Psoas muscle (tissue), 8 donors: ENCODE measurements at places on chromosomes 5 and 9.

DNA sequence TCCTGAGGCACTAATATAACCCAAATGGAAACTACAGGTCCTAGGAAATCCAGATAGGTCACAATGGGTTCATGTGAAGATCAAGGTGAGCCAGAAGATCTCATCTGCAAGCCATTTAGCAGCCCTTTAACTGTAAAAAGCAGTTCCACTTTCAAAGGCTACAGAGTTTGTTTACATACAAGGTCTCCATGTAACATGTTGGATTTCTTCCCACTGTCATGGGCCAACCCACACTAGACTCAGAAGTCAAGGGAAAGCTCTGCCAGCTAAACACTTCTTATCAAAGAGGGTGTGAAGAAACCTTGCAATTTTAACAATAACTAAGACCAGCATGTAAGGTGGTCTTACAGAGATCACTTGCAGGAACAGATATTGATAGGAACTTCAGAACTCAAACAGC is 3.8 kb upstream of the CTNNAL1 start:
- no peak overlapping the region for H3K27ac ChIP-seq
- peaks cover 22% of the 10 kb centered on the region for H3K4me1 ChIP-seq
- H3K36me3 ChIP-seq = no peaks in the 10 kb centered on the region
- H3K4me3 ChIP-seq = no peak overlapping the region
- no peak for DNase-seq

GRCh38 chr9:83013867-83014605 is 48.9 kb downstream of the RASEF start:
- H3K27ac ChIP-seq = no peak overlapping the region
- H3K4me3 ChIP-seq = no peak overlapping the region
- no peak for DNase-seq
- no peaks in the 10 kb centered on the region for H3K4me1 ChIP-seq
- no peaks in the 10 kb centered on the region for H3K27me3 ChIP-seq

- H3K4me1 ChIP-seq = no peaks in the 10 kb centered on the region
- no peak overlapping the region for H3K27ac ChIP-seq
- H3K4me3 ChIP-seq = no peak overlapping the region
- DNase-seq = no peak
Observed at GRCh38 chr9:16434526-16434925, 435.9 kb downstream of the BNC2 start.

GRCh38 chr9:112881331-112881730 is 9.3 kb downstream of the SLC46A2 start:
- DNase-seq = no peak
- H3K27me3 ChIP-seq = no peaks in the 10 kb centered on the region
- no peak overlapping the region for H3K27ac ChIP-seq
- no peaks in the 10 kb centered on the region for H3K36me3 ChIP-seq
- H3K4me1 ChIP-seq = no peaks in the 10 kb centered on the region

GRCh38 chr5:128667152-128667551 is 129.1 kb upstream of the FBN2 start:
- H3K4me1 ChIP-seq = no peaks in the 10 kb centered on the region
- no peak for DNase-seq
- H3K36me3 ChIP-seq = no peaks in the 10 kb centered on the region
- no peak overlapping the region for H3K27ac ChIP-seq
- no peaks in the 10 kb centered on the region for H3K27me3 ChIP-seq

GRCh38 chr5:171541341-171541776 is 121.9 kb downstream of the FGF18 start:
- peaks cover 6% of the 10 kb centered on the region for H3K4me1 ChIP-seq
- peak overlapping the region; percentile 16 for H3K27ac ChIP-seq
- peak; percentile 39 for DNase-seq
- H3K36me3 ChIP-seq = no peaks in the 10 kb centered on the region
- H3K27me3 ChIP-seq = no peaks in the 10 kb centered on the region
- H3K4me3 ChIP-seq = no peak overlapping the region

GRCh38 chr5:67029481-67029880 is 167.1 kb downstream of the CD180 start:
- H3K36me3 ChIP-seq = no peaks in the 10 kb centered on the region
- no peak overlapping the region for H3K27ac ChIP-seq
- H3K4me3 ChIP-seq = no peak overlapping the region
- DNase-seq = no peak
- H3K27me3 ChIP-seq = no peaks in the 10 kb centered on the region

- DNase-seq = no peak
- peaks cover 29% of the 10 kb centered on the region for H3K4me1 ChIP-seq
- H3K36me3 ChIP-seq = no peaks in the 10 kb centered on the region
Observed at GRCh38 chr9:3434594-3434993, 91.2 kb downstream of the RFX3 start.

GRCh38 chr9:125574126-125574877 is 132.7 kb downstream of the MAPKAP1 start:
- no peak overlapping the region for H3K4me3 ChIP-seq
- H3K27ac ChIP-seq = no peak overlapping the region
- no peaks in the 10 kb centered on the region for H3K27me3 ChIP-seq
- no peaks in the 10 kb centered on the region for H3K36me3 ChIP-seq

GRCh38 chr5:163571744-163572143 is 66.3 kb downstream of the MAT2B start:
- H3K27me3 ChIP-seq = peaks cover 22% of the 10 kb centered on the region
- H3K4me1 ChIP-seq = no peaks in the 10 kb centered on the region
- no peaks in the 10 kb centered on the region for H3K36me3 ChIP-seq
- H3K27ac ChIP-seq = no peak overlapping the region
- H3K4me3 ChIP-seq = no peak overlapping the region

- no peak for DNase-seq
- H3K27me3 ChIP-seq = no peaks in the 10 kb centered on the region
- no peak overlapping the region for H3K27ac ChIP-seq
- peaks cover 19% of the 10 kb centered on the region for H3K4me1 ChIP-seq
- H3K4me3 ChIP-seq = no peak overlapping the region
Observed at GRCh38 chr5:125481506-125482465, 735.3 kb upstream of the ZNF608 start.

- H3K4me3 ChIP-seq = peak overlapping the region; percentile 43
- no peak for DNase-seq
- peaks cover 6% of the 10 kb centered on the region for H3K36me3 ChIP-seq
Observed at GRCh38 chr9:79578891-79579290, 7.1 kb downstream of the TLE4 start.

DNA sequence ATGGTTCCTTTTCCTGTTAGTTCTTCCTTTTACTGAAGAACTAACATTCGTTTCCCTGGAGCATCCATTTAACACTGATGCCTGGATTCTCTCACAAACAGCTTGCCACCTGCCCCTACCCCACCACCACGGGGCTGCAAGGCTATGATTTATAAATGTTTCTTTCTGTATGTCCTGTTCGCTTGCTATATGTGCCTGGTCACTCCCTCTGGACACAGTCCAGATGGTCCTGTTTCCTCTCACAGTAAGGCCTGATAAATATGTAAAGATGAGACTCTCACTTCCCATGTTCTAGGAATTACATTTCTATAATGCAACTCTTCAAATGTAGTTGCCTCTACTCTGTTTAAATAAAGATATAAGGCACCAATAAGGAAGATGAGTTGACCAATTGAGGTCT is 146.4 kb upstream of the SHB start:
- no peaks in the 10 kb centered on the region for H3K27me3 ChIP-seq
- DNase-seq = no peak
- no peaks in the 10 kb centered on the region for H3K4me1 ChIP-seq
- H3K36me3 ChIP-seq = no peaks in the 10 kb centered on the region
- H3K4me3 ChIP-seq = no peak overlapping the region

DNA sequence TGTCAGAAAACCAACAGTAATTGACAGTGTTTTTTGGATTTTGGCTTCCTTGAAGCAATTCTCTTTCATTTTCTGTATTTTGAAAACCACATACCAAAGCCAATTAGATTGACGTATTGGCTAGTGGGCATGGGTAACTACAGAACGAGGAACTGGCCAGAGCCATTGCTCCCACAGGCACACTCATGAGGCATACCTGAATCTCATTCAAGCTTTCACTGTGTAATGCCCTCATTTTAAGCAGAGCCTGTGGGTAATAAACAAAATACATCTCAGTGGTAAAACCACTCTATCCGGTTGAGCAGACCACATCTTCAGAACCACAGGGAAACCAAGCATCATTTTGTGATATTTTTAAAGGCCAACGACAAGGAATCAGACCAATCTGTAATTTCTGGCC is 394.1 kb downstream of the ZNF608 start:
- no peak overlapping the region for H3K4me3 ChIP-seq
- H3K27me3 ChIP-seq = no peaks in the 10 kb centered on the region
- H3K36me3 ChIP-seq = no peaks in the 10 kb centered on the region
- no peaks in the 10 kb centered on the region for H3K4me1 ChIP-seq
